A549 treated with CORT108297 at 1 μM for 4 hours (cell line): ENCODE measurements at places on chromosomes 5 and 9. TPM values are rescaled to one million over a fixed set of nuclear protein-coding genes. Genes with fewer than 3 reads are reported as not detected.

CKMT2 gene
- not detected in 5 replicates for total RNA-seq

PCDHB15 gene
- total RNA-seq = 0.02 to 0.07 TPM (median 0.06 TPM) in 3 of 5 replicates, not detected in the others

NEUROG1 gene
- total RNA-seq = not detected in 5 replicates

DOCK8 gene
- 0.23 to 0.76 TPM (median 0.32 TPM) in 5 replicates for total RNA-seq

PJA2 gene
- total RNA-seq = 13.0 to 22.0 TPM (median 17.3 TPM) in 5 replicates

ERP44 gene
- 14.1 to 17.9 TPM (median 14.6 TPM) in 5 replicates for total RNA-seq

PFN3 gene
- total RNA-seq = not detected in 5 replicates
